ENCODE measurements at places on chromosomes 16 and 17. TPM values are rescaled to one million over a fixed set of nuclear protein-coding genes. Genes with fewer than 3 reads are reported as not detected.

The ABCA10 gene
- 0.02 TPM for total RNA-seq

The KRT39 gene
- total RNA-seq: not detected

The ODAD4 gene
- total RNA-seq: 0.60 TPM

The SCARF1 gene
- not detected for total RNA-seq

The CA5A gene
- 106 TPM for total RNA-seq

The TBC1D3G gene
- not detected for total RNA-seq

DNA sequence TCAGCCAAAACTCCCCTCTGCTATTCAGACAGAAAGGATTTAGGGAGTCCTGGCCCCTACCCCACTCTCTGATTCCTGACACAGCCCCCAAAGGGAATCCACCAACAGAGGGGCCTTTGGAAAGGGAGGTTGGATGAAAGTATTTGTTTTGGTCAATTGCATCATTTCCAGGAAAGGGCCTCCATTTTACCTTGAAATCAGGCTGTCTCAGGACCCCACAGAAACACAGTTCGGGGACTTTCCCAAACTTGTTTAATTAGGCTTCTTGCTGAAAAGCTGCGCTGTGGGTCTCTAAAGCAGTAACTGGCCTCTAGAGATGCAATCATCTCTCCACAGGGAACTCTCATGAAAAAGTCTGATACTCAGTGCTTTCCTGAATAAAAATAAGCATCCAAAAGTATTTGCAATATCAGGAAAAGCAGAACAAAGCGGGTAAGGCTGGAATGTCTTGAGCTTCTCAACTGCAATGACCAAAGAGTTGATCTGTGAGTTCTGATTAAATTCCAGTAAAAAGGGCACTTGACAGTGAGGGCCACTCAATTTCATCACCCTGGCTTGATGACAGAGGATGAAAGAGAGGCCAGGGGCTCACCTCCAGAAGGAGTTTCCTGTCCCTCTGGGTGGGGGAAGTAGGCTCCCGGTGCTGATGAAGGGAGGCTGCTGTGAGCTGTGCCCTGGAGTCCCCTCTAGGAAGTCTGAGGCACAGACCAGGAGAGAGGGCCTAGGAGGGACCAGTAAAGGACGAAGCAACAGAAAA lies 36.3 kb downstream of the LYRM9 start:
- DNase-seq: no peak
- H3K4me3 ChIP-seq: no peak overlapping the region

DNA sequence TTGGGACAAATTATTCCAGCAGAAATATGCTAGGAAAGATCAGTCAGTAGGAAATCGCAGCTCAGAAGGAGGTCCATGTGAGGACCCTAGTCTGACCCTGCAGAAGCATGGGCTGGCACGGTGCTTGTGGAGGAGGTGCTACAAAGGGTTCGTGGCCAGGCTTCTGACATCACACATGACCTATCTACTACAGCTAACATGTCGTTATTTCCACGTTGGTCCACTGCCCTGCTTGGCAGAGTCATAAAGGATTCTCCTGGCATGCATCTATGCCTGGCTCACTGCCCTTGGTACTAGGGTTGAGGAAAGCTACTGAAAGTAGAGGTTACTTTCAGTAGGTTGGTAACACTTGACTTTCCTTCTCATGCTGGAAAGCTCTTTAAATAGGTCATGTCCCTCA lies 118.1 kb upstream of the SHISA6 start:
- no peak overlapping the region for H3K4me3 ChIP-seq
- H3K4me1 ChIP-seq: no peaks in the 10 kb centered on the region
- no peaks in the 10 kb centered on the region for H3K27me3 ChIP-seq
- H3K27ac ChIP-seq: no peak overlapping the region

DNA sequence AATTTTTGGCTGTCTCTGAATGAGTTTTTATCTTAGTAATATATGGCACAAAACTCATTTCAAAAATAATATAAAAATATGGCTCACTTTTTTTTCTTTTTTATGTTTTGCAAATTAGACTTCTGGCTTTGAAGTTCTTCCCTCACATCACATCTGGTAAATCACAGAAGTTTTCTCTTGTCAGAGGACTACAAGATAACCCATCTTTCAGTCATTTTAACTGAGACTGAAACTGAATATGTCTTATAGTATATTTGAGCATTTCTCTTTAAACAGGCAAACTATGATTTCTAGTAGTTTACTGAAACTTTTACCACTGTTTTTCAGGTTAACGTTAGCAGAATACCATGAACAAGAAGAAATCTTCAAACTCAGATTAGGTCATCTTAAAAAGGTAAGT lies 51.1 kb upstream of the MRC2 start:
- H3K4me1 ChIP-seq: no peaks in the 10 kb centered on the region
- no peak overlapping the region for H3K4me3 ChIP-seq
- DNase-seq: no peak
- H3K36me3 ChIP-seq: peaks cover 54% of the 10 kb centered on the region
- no peaks in the 10 kb centered on the region for H3K27me3 ChIP-seq
- no peak overlapping the region for H3K27ac ChIP-seq

- peaks cover 72% of the 10 kb centered on the region for H3K36me3 ChIP-seq
- H3K27ac ChIP-seq: no peak overlapping the region
- no peak for DNase-seq
- no peak overlapping the region for H3K4me3 ChIP-seq
Measured at GRCh38 chr17:82938873-82939620, 99.2 kb upstream of the ZNF750 start.

DNA sequence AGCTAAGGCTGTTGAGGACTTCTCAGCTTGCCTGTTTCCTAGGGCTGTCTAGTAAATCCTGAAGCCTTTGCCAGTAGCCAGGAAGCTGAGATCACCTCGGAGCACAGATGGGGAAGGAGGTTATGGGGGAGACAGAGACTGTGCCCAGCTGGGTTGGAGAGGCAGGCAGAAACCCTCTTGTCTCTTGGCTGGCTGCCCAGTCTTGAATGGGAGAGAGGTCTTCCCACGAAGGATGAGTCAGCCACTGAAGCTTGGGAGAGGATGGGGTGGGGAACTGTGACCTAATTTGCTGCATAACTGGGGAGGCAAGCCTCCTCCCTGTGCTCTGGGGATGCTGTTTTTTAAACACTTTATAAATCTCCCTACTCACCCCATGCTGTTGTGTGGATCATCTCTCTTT lies 69.8 kb downstream of the SHISA9 start:
- H3K27me3 ChIP-seq: 0 out of 3 replicates have a peak, but pooled peaks cover 3% of the 10 kb centered on the region
- H3K27ac ChIP-seq: no peak overlapping the region
- H3K36me3 ChIP-seq: no peaks in the 10 kb centered on the region

DNA sequence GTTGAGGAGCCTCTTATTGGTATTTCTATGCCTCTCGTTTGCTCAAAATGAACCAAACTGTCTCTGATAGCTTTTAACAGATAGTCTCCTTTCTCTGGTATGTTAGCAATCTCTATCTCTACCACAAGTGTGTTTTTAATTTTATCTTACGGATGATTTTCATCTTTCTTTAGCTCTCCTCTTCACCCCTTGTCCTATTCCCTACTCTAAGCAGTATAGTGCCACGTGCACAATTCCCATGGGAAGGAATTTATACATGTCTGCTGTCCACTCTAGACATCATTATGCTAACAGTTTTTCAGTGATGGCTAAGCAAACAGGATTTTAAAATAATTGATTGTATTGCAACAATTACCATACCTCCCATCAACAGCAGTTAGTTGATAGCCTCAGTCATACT lies 177.3 kb downstream of the CYB561 start:
- no peak for DNase-seq
- H3K4me3 ChIP-seq: no peak overlapping the region
- H3K36me3 ChIP-seq: no peaks in the 10 kb centered on the region
- no peak overlapping the region for H3K27ac ChIP-seq
- no peaks in the 10 kb centered on the region for H3K4me1 ChIP-seq

- H3K36me3 ChIP-seq: no peaks in the 10 kb centered on the region
- H3K27me3 ChIP-seq: no peaks in the 10 kb centered on the region
- H3K4me1 ChIP-seq: no peaks in the 10 kb centered on the region
- H3K4me3 ChIP-seq: no peak overlapping the region
- H3K27ac ChIP-seq: no peak overlapping the region
Measured at GRCh38 chr16:58306327-58306726, 11.5 kb upstream of the PRSS54 start.

- no peaks in the 10 kb centered on the region for H3K4me1 ChIP-seq
- no peak for DNase-seq
Measured at GRCh38 chr17:5555254-5555653, 29.1 kb downstream of the NLRP1 start.

DNA sequence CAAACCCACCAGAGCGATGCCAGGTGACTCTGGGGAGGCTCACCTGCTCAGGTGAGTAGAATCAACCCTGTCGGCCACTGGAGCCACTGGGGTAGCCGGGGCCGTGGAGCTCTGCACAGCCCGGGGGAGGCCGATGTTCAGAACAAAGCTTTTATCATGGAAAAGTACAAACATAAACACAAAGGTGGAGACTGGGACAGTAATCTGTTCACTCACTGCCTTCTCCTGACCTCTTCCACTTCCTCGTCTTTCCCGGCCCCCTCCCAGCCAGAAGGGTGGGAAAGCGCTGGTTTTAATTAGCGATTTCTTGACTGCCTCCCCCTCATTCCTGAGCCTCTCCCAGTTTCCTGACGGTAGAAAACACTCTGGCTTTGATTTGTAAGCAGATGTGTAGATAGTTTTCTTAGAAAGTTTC lies 9.8 kb upstream of the TEX19 start:
- no peak for DNase-seq
- no peak overlapping the region for H3K4me3 ChIP-seq
- peak overlapping the region; percentile 28 for H3K27ac ChIP-seq
- H3K36me3 ChIP-seq: no peaks in the 10 kb centered on the region
- H3K4me1 ChIP-seq: peaks cover 94% of the 10 kb centered on the region

All from HepG2 (cell line).